ENCODE measurements at places on chromosomes 16 and 17. TPM values are rescaled to one million over a fixed set of nuclear protein-coding genes. Genes with fewer than 3 reads are reported as not detected.

The NOD2 gene
- 2.5 TPM for total RNA-seq

The FSCN2 gene
- total RNA-seq = 0.42 TPM

The CCL11 gene
- total RNA-seq = not detected

The C16orf78 gene
- not detected for total RNA-seq

The SHBG gene
- total RNA-seq = not detected

The MBTD1 gene
- 10.8 TPM for total RNA-seq

The OR4D1 gene
- total RNA-seq = not detected

The RTN4RL1 gene
- 7.9 TPM for total RNA-seq

The TBC1D3D gene
- not detected for total RNA-seq

The KCNJ2 gene
- total RNA-seq = 18.0 TPM

The UTS2R gene
- total RNA-seq = not detected

The CLEC3A gene
- total RNA-seq = not detected

The DNAH17 gene
- total RNA-seq = under 0.01 TPM

The DLX4 gene
- not detected for total RNA-seq

The KRTAP1-5 gene
- 0.60 TPM for total RNA-seq
